ENCODE measurements at places on chromosomes 7 and 10.

- no peak for DNase-seq
These were observed 94.9 kb downstream of the TMEM130 start for GRCh38 chr7:98774884-98775283.

DNA sequence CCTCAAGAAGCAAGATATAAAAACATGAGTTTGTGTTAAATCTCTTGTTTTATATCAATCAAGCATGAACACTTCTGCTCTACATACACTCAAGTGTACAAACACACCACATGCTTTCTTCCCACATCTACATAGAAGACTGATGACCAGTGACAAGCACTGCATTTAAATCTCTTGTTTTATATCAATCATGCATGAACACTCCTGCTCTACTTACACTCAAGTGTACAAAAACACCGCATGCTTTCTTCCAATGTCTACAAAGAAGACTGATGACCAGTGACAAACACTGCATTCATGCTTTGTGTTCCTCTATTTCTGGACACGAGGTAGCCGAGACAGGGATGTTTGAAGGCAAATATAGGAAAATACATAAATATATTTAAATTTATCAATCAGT is 642.0 kb upstream of the PFKP start:
- peak; percentile 72 for DNase-seq

DNA sequence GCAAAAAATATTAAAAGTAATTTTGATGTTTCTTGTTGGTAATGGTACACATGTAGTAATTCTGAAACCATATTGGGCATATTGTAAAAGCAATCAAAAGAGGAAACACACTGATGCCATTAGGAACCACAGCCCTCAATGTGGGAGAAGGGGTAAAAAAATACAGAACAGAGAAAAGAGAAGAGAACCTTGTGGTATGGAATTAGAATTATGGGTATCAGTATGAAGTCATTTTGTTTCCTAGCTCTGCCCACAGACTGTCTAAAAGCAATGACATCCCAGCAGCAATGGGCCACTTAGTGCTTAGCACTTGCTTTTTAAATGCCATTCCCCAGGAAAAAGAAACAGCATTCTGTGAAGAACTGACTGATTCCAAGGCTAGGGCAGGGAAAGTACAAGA is 61.5 kb downstream of the CPVL start:
- DNase-seq, result no peak

DNA sequence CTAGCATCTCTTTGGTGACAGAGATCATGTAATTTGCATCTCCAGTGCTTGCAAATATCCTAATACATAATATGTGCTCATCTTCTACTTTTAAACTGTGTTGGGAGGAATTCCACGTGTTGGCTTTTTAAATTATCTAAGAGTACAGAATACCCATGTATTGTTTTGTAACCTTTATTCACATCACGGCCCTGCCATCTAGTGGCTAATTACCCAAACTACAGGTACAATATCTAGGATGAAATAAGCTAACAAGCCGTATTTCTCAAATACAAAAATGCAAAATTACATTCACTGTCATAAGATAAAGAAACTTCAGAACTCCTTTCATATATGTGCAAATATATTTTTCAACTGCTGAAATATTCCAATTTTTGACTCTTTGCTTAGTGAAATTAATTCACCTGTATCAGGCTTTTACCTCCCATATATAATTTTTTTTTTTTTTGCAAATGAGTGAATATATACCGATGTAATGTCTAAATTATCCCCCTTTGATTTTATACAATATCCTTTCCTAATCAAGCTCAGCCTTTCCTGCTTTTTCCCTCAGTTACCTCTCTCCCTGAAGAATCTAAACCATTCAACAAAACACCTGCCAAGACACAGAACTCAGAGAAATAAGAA is 30.3 kb upstream of the LSM8 start:
- DNase-seq, result peak; percentile 57

DNA sequence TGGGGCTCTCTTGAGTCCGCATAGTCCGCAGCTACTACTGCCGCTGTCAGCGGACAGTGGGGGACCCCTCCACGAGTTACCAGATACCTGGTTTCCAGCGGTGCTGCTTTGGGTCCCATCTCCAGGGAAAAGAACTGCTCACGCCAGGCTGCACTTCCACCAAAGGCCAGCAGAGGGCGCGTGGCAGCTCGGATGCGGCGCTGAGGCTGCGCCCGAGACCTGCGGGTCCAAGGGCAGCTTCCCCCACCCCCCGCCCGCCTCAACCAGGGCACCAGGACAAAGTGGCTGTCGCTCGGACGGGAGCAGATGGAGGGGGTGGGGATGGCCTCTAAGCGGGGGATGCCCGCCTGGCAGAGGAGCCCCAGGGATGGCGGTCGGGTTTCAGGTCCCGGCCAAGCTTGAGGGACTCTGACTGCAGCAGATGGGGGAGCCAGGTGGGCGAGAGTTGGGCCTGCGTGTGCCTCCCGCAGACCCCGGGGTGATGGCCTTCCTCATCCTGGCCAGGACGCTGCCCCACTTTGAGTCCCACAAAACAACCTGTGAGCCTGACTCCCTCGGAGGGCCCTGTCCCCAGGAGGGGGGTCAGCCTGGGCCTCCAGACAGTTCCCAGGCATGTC is 23.8 kb upstream of the ZNF735 start:
- DNase-seq, result peak; percentile 1

DNA sequence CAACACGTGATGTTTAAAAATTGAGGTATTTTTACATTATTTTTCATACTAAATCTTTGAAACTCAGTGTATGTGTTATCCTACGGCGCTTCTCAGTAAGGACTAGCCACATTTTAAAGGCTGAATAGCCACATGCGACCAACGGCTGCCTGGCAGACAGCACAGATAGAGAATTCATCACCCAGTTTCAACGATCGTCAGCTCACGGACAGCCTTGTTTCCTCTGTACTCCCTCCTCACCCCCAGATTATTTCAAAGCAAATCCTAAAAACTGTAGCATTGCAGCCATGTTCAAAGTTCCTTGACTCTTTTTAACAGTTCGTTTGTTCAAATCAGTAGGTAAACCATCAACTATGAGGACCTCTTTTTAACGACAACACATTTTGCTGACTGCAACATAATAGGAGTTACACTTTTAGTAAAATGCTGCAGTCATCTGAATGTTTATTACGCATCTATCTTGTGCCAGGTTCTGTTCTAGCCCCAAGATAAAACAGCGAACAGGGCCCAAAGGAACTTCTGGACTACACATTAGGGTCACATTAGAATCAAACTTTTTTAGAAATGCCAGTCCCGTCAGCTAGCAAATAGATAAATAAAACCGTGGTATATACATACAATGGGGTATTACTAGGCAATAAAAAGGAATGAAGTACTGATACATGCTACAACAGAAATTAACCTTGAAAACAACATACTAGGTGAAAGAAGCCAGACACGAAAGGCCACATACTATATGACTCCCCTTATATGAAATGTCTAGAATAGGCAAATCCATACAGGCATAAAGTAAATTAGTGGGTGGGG is 5.7 kb downstream of the OSBPL3 start:
- no peak for DNase-seq

DNA sequence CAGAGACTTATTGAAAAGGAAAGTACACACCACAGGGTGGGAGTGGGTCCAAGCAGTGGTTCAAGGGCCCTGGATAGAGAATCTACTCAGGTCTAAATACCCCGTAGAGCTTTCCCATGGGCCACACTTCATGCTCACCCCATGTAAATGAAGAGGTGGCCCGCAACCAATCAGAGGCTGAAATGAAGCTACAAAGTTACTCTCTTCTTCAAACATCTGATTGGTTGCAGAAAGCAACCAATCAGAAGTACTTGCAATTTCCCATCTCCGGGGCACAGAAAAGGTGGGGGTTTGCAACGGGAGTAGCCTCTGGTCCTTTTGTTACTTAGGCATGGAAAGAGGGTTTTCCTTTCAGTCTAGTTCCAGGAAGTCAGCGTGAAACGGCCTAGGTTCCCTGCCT is 15.2 kb upstream of the GALNTL5 start:
- no peak for DNase-seq

DNA sequence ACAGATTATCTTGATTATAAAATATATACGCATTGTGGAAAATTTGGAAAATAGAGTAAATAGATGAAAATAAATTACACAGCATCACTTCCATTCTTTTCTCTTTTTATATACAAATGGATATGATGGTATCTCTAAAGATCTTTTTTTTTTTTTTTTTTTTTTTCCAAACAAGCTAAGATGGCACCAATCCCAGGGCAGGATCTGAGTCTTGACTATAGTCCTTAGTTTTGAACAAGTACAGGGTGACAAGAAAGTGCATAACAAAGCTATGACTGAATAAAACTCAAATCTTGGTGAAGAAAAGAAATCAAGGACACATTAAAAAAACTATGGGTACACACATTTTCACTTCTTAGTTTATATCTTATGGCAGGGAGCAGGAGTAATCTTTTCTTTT is 42.6 kb upstream of the FAM133B start:
- DNase-seq, result no peak

Data from NCI-H774 (cell line).